Neural progenitor cell (in vitro differentiated cells): ENCODE measurements at places on chromosomes 6 and 20. TPM values are rescaled to one million over a fixed set of nuclear protein-coding genes. Genes with fewer than 3 reads are reported as not detected.
A peak's percentile ranks its signal among the peaks of the same experiment; 100 is the strongest.

GRCh38 chr6:21594416-21595281, 1.1 kb downstream of the SOX4 start:
- H3K27ac ChIP-seq: peak overlapping the region; percentile 73
- H3K4me1 ChIP-seq: peaks cover 31% of the 10 kb centered on the region
- DNase-seq: peak; percentile 64
- H3K4me3 ChIP-seq: peak overlapping the region; percentile 76
- H3K27me3 ChIP-seq: no peaks in the 10 kb centered on the region
- H3K36me3 ChIP-seq: peaks cover 16% of the 10 kb centered on the region

Gene TUBB2B
- total RNA-seq: 362 and 762 TPM in 2 replicates

- H3K27me3 ChIP-seq: no peaks in the 10 kb centered on the region
- no peaks in the 10 kb centered on the region for H3K36me3 ChIP-seq
- no peak for DNase-seq
- no peak overlapping the region for H3K4me3 ChIP-seq
- peak overlapping the region; percentile 36 for H3K27ac ChIP-seq
These were observed 46.7 kb downstream of the TRERF1 start for GRCh38 chr6:42405021-42405420.

DNA sequence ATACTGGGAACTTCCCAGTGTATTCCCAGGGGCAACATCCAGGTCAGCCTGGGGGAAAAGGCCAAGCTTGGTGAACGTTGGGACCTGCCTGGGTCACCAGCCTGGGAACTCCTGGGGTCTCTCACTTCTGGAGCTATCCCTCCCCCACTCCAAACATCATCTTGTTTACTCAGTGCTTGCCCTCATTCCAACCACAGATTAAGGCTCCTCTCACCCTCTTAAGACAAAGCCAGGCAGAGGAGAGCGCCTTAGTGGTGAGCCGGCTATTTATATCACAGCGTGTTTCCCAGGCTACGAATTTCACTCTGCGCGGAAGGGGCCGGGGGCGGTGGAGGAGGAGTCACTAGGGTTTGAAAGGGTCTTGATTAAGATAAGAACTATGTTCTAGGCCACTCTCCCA, 12.1 kb downstream of the PRPH2 start:
- peak overlapping the region; percentile 78 for H3K27ac ChIP-seq
- H3K36me3 ChIP-seq: no peaks in the 10 kb centered on the region
- DNase-seq: peak; percentile 74
- H3K27me3 ChIP-seq: no peaks in the 10 kb centered on the region

Gene CLIC5
- 0.06 TPM in 1 of 2 replicates, not detected in the other for total RNA-seq

DNA sequence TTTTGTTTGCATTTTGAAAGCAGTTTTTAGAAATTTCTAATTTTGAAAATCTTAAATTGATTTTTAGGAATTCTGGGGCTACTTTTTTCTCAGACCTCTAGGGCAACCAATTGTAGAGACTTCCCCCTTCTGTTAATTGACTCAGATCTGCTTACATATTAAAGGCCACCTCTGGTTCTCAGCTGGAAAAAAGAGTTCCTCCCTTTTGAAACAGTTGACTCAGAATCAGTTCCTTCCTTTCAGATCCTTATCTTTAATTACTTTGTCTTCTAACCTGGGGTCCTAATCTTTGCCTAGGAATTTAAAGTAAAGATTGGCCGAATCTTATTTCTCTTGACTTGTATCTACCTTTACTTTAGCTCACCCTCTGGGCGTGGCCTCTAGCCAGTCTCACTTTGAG, 146.8 kb downstream of the LAMA2 start:
- no peak for DNase-seq
- no peak overlapping the region for H3K4me3 ChIP-seq
- H3K4me1 ChIP-seq: peaks cover 11% of the 10 kb centered on the region
- H3K36me3 ChIP-seq: no peaks in the 10 kb centered on the region

DNA sequence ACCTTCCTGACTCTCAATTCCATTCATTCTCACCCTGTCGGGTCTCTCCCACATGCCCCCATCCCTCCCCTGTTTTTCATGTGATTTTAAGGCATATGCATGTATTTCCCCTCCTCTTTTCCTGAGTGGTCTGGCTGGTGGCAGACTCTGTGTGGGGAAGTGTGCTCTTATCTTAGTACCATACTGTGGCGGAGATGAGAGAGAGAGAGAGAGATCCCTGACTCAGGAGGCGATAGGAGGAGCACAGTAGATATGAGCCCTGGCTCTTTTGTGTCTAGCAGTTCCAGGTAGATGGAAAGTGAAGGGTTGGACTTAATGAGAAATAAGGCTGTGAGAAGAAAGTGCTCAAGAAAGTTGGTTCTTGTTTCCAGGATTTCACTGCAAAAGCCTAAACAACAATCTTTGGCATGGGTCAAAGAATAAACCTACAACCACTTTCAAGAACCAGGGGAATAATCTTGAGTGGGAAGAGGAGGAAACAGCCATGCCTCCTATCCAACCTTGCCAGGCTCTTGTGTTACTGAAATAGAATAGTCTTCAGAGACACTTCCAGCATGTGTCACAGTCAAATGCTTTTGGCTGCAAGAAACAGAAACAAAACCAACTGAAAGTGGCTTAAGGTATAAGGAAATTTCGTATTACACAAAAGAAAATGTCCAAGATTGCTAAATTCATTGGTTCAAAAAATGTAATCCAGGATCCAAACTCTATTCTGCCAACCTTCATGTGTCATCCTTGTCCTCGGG, 123.8 kb upstream of the MYLIP start:
- H3K36me3 ChIP-seq: no peaks in the 10 kb centered on the region
- H3K27me3 ChIP-seq: no peaks in the 10 kb centered on the region
- H3K4me1 ChIP-seq: no peaks in the 10 kb centered on the region
- DNase-seq: no peak

DNA sequence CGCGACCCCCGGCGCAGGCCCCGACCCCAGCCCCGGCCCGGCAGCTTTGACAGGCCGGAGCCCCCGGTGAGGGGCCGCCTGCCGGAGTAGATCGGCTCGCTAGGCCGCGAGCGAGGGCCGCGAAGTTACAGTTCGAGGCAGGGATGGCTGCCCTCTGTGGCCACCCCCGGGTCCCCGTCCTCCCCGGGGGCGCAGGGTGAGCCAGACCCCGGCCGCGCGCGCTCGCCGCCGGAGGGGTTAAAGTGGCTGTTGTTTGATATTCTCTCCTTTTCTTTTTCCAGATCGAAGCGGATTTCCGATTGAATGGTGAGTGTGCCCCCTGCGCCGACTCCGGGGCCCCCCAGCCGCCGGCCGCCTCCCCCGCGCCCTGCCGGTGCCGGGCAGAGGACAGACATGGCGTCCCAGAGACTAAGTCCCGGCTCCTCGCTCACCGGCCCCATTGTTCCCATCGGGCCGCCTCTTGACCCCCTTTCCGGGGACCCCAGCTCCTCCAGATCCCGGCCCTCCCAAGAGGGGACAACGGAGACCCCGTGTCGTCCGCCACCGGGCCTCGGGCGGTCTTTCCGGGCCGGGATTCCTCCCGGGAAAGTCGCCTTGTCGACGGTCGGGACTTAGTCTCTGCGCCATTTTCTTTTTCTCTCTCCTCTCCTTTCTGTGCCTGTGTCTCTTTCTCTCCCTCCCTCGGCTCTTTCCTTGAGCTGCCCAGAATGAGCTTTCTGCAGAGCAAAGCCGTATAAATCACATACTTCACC, 704 bp downstream of the TOP1 start:
- peak overlapping the region; percentile 97 for H3K4me3 ChIP-seq
- H3K4me1 ChIP-seq: peaks cover 48% of the 10 kb centered on the region
- H3K27me3 ChIP-seq: no peaks in the 10 kb centered on the region
- no peaks in the 10 kb centered on the region for H3K36me3 ChIP-seq
- peak; percentile 53 for DNase-seq

Gene JPH2
- not detected in 2 replicates for total RNA-seq

GRCh38 chr20:8547035-8547650, 415.1 kb downstream of the PLCB1 start:
- H3K4me3 ChIP-seq: no peak overlapping the region
- H3K27me3 ChIP-seq: no peaks in the 10 kb centered on the region
- H3K4me1 ChIP-seq: no peaks in the 10 kb centered on the region
- no peaks in the 10 kb centered on the region for H3K36me3 ChIP-seq
- no peak overlapping the region for H3K27ac ChIP-seq
- no peak for DNase-seq

GRCh38 chr6:133396984-133397348, 155.8 kb downstream of the EYA4 start:
- H3K4me3 ChIP-seq: no peak overlapping the region
- no peaks in the 10 kb centered on the region for H3K36me3 ChIP-seq
- no peak overlapping the region for H3K27ac ChIP-seq

Gene PRDM13
- not detected in 2 replicates for total RNA-seq

Gene KCNK15
- total RNA-seq: 0.21 TPM in 1 of 2 replicates, not detected in the other

Gene GRM4
- total RNA-seq: 1.2 and 1.8 TPM in 2 replicates

DNA sequence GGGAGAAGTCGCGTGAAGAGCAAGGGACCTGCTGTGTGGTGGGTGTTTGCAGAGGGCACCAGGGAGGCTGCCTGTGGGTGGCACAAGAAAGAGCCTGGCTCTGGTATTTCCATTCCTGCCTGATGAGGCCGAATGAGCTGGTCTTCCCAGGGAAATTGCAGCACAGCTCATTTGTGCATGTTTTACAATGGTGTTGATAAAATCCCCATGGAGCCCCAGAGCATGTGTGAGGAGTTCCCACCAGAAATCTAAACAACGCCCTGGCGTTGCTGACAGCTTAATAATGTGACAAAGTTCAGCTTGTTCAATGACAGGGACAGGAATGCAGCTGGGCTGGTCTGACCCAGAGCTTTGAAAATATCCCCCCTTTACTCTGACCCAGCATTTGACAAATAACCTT, 135.5 kb downstream of the CLIC5 start:
- H3K4me1 ChIP-seq: no peaks in the 10 kb centered on the region
- H3K36me3 ChIP-seq: no peaks in the 10 kb centered on the region
- H3K4me3 ChIP-seq: no peak overlapping the region

GRCh38 chr6:139486476-139486799, 112.0 kb upstream of the CITED2 start:
- H3K27me3 ChIP-seq: no peaks in the 10 kb centered on the region
- no peak overlapping the region for H3K27ac ChIP-seq
- no peak overlapping the region for H3K4me3 ChIP-seq
- peaks cover 36% of the 10 kb centered on the region for H3K4me1 ChIP-seq
- no peaks in the 10 kb centered on the region for H3K36me3 ChIP-seq
- no peak for DNase-seq

Gene LAMP5
- 2.6 and 3.2 TPM in 2 replicates for total RNA-seq

Gene FILIP1
- 17.8 and 22.6 TPM in 2 replicates for total RNA-seq

DNA sequence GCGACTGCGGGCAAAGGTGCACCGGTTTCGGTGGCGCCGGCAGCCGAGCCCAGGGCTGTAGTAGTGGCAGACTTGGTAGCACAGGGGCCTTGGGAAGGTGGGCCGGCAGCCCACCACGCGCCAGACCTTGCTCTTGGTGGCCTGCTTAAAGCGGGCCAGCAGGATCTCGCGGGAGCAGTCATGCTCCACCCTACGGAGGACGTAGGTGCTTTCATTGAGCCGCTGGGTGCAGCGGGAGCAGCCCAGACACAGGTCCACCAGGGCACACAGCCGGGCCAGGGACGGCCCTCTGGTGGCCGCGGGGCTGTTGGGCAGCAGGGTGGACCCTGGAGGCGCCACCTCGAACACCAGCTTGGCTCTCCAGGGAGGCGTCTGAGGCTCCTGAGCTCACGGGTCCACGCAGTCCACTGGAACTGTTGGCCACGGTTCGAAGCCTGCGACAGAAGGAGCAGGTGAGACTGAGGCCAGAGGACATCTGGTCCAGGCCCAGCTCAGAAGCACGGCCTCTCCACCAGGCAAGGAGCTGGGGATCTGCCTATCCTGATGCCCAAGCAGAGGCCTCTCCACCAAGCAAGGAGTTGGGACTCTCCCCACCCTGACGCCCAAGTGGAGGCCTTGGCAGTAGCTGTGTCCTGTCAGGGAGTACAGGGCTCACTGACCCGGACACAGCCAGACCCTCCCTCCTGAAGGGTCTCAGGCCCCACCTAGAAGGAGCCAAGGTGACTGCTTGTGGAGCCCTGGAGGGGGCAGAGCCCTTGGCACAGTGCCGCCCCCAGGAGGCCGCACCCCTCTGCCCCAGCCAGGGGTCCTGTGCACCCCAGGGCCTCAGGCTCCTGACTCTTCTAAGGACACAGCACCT, 1.0 kb downstream of the HELZ2 start:
- H3K4me3 ChIP-seq: peak overlapping the region; percentile 73
- DNase-seq: peak; percentile 45
- no peaks in the 10 kb centered on the region for H3K36me3 ChIP-seq
- H3K4me1 ChIP-seq: no peaks in the 10 kb centered on the region
- H3K27ac ChIP-seq: no peak overlapping the region

DNA sequence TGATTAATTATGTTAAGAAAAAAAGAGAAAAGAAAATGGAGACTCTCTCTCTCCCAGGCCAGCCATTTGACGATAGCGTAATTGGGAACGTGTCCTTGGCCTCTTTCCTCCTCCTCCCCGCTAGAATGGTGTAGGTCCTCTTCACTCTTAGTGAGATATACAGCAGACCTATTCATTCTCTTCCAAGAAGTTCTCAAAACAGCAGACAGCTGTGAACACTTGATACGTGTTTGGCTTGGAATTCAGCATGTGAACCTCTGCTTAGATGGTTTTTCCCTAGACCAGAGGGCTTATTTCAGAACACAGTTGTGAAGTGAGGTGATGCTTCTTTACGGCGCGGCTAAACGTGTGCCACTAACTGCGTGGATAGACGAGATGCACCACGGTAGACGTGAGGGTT, 32.6 kb upstream of the TULP4 start:
- no peaks in the 10 kb centered on the region for H3K27me3 ChIP-seq
- H3K4me1 ChIP-seq: peaks cover 26% of the 10 kb centered on the region
- H3K27ac ChIP-seq: no peak overlapping the region
- H3K4me3 ChIP-seq: no peak overlapping the region
- no peaks in the 10 kb centered on the region for H3K36me3 ChIP-seq
- DNase-seq: no peak

GRCh38 chr6:154538640-154539191, 28.2 kb upstream of the CNKSR3 start:
- DNase-seq: no peak
- H3K27ac ChIP-seq: no peak overlapping the region
- peaks cover 52% of the 10 kb centered on the region for H3K4me1 ChIP-seq
- no peak overlapping the region for H3K4me3 ChIP-seq
- H3K27me3 ChIP-seq: no peaks in the 10 kb centered on the region

Gene HLA-DQB1
- total RNA-seq: 4.7 and 6.6 TPM in 2 replicates

DNA sequence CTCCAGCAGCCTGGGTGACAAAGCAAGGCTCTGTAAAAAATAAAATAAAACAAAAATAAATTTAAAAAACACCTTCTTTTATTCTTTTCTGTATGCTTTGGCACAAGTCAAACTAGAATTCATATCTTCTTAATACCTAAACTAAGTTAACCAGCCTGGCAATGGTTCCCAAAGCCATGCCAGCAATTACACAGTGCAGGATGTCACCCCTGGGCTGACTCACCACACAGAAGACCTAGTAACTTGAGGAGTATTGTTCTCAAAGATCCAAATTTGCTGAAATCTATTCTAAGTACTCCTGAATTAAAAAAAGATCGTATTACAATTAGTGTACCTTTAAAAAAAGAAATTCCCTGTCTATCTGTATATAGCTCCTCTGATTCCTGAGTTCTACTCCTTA, 162.7 kb upstream of the SGK1 start:
- no peaks in the 10 kb centered on the region for H3K36me3 ChIP-seq
- H3K4me1 ChIP-seq: no peaks in the 10 kb centered on the region
- H3K4me3 ChIP-seq: no peak overlapping the region
- no peak overlapping the region for H3K27ac ChIP-seq
- no peaks in the 10 kb centered on the region for H3K27me3 ChIP-seq
- no peak for DNase-seq
